NCI-H446 treated with DMSO at 0.1 percent for 48 hours (cell line): ENCODE measurements at places on chromosomes 1 and 21.

GRCh38 chr1:63635681-63636080, 42.5 kb downstream of the PGM1 start:
- no peak for DNase-seq

DNA sequence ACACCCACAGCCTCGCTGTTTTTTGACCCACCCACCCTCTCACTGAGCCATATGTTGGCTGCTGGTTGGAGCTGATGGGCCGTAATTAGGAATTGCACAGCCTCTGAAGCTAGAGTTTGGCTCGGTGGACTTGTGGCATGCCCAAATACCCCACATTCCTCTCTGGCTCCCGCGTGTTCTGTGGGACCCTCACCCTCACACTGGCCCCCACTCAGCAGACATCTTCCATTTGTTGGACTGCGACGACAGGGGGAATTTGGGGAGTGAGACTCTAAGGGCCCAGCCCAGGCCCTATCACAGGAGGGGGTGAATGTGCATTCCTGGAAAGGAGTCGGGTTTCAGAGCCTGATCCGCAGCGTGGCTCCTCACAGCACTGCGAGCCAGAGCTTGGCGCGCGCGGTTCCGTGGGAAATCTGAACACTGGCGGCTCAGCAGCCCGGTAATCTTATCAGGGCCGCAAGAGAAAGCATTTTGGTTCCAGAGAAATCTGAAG, 5.2 kb downstream of the RCSD1 start:
- DNase-seq, result no peak

DNA sequence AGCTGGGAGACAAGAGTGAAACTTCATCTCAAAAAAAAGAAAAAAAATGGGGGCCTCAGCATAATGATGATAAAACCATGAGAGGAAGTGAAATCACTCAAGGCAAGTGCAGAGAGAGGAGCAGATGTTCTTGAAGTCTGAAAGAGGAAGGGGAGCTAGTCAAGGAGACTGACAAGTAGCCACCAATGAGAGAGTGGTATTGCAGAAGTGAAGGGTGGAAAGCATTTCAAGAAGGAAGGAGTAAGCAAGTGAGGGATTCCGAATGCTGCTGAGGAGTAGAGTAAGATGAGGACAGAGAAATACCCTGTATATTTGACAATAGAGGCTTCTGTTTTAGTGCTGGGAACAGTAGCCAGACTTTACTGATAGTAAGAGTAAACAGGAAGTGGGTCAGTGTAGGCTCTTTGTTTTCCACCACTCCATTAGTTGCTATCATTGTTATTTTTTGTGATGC, 2.9 kb downstream of the TATDN3 start:
- no peak for DNase-seq

DNA sequence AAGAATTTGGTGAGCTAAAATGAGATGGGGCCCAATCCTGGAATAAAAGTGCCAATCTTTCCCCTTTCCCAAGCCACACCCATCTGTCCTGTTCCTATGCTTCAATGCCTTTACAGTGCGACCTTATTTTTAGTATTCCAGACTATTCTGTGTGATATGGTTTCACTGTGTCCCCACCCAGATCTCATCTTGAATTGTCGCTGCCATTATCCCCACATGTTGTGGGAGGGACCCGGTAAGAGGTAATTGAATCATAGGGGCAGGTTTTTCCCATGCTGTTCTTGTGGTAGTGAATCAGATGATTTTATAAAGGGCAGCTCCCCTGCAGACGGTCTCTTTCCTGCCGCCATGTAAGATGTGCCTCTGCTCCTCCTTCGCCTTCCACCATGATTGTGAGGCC, 129.3 kb upstream of the KIF26B start:
- DNase-seq, result no peak

GRCh38 chr1:151680826-151681225, 35.8 kb downstream of the CELF3 start:
- no peak for DNase-seq

GRCh38 chr1:206699626-206700025, 14.9 kb downstream of the MAPKAPK2 start:
- DNase-seq, result no peak
